WTC11 (cell line): ENCODE measurements at places on chromosomes 7 and 10.

DNA sequence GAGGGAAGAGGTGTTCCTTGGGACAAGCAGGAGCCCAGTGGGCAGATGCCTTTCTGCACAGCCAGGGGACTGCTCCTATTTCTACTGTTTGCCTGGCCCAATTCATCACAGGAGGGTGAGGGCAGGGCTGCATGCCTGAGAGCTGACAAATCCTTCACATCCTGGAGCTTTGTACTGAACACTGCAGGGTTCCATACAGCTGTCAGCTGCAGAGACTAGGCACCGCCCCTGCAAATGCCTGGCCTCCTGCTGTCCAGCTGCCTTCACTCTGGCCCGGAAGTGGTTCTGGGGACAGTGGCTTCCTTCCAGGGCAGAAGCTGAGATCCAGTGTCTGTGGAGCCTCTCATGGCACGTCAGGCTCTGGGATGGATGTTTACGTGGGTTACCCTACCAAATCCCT is 470.7 kb downstream of the DNAJB6 start:
- no peak for DNase-seq

DNA sequence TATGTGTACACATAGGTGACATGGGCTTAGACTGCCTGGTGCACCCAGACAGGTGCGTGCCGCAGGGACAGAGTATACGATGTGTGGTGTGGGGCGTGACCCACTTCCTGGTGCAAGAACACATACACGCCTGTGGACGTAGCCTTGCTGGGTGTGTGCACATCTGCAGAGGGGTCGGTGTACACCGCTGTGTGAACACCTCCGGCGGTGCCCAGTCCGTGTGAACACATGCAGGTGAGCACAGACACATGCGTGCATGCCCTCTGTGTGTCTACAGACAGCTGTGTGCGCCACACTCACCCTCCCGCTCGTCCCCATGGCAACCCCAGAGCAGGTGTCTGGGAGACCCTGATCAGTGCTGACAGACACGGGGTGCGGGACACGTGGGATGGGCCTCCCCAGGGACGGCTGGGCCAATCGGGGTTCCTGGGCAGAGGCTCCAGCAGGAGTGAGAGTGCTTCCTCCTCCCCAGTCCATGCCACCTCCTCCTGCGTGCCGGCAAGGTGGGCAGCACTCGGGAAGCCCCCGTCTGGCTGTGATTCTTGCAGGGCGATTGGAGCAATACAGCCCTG is 23.4 kb downstream of the ELFN1 start:
- DNase-seq, result peak; percentile 20

GRCh38 chr10:25177754-25178135 is 2.9 kb downstream of the GPR158 start:
- DNase-seq, result no peak

- DNase-seq, result no peak
Measured at GRCh38 chr10:27679369-27679912, 66.2 kb downstream of the MKX start.

DNA sequence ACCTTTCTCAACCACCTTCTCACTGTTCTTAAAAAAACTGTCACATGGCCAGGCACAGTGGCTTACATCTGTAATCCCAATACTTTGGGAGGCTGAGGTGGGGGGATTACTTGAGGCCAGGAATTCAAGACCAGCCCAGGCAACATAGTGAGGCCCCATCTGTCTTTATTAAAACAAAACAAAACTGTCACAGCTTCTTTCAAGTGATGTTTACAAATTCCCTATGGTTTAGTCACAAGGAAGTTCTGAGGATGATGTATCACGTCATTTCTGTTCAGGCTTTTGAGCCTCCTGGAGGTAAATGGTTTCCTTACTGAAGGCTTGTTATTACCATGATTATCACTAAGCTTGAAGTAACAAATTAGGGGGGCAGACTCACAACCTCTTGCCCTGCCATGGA is 186.2 kb downstream of the CFTR start:
- no peak for DNase-seq

DNA sequence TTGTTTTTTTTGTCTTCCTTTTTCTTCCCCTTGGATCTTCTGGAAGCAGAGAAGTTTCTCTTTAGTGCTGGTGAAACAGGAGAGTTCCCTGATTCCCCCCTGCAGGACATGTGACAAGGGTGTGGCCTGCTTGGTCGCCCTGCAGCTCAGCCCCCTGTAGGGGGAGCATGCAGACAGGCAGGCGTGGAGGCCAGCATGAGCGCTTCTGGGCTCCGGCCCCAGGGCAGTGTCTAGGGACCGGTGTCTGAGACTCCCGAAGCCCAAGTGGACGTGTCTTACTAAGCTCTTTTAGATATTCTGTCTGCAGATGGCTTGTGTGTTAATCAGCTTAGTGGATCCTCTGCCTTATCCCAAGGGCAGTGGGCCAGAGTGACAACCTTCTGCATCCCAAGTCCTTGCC is 26.1 kb downstream of the PRSS58 start:
- peak; percentile 77 for DNase-seq

DNA sequence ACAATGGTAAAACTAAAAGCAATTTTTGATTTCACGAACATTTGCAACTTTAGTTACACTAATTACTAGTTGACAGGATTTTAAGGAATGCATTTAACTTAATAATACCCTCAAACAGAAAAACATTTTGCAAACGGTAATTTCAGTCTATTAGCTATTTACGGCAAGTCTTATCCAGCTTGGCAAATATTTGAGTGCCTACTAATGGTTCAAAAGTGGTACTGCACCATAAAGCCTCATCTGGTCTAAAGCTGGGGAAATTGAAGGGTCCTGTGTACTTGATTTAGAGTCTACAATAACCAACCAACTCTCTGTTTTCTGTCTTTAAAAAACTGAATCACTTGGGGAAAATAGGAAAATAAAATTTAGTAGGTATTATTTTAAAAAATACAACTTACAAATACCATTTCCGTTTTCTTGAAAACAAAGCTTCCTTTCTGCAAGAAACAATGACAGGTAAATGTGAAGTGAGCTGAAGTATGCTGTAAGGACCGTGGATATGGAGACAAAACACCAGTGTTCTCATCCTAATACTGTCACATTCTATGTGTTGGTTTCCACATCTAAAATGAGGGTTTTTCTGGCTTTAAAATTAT is 142.3 kb downstream of the VPS50 start:
- DNase-seq, result no peak

DNA sequence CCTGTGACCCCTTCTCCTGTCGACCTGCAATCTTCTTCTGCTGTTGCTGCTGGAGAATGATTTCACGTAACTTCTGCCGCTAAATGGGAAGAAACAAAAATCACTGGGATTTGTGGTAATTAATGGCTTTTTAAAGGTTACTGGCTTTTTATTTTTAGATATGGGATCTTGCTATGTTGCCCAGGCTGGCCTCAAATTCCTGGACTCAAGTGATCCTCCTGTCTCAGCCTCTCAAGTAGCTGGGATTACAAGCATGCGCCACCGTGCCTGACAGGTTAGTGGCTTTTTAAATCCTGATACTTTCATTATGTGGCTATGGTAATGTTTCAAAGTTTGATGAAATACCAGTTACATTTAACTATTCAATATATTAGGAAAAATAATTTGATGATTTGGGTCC is 154.6 kb downstream of the GALNT11 start:
- DNase-seq, result no peak

- DNase-seq, result no peak
Measured at GRCh38 chr10:18906636-18907035, 142.0 kb upstream of the MALRD1 start.

DNA sequence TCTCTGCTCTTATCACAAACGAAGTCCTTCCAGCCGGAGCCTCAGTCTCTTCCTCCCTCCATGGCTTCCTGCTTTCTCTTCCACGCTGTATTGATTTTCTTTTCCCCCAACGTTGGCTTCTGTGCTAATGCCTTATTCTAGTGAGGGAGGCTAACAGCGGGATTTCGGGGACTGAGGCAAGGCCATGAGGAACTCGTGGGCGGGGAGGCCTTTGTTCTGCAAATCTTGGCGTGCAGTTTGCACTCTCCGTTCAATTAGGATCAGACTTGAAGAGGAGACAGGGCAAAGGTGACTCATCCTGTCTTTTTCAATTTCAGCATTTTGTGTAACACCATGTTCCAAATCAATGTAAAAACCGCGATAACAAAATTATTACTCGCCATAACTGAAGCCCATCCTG is 25.3 kb downstream of the EN2 start:
- no peak for DNase-seq

GRCh38 chr7:25758559-25758958 is 393.4 kb upstream of the NFE2L3 start:
- no peak for DNase-seq

DNA sequence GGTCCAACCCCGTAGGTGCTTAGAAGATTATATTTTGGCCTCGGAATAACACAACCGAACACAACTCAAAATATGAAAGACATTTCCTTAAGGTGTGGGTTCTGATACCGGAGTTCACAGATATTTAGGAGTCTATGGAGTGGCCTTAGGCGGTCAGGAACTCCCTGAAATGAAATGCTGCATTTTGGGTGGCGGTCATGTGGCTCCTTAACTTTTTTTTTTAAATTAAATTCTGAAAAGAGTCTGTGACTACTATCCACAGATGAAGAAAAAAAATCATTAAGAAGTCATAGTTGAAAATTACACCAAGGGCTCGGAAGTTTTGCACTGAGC is 290.9 kb upstream of the NFE2L3 start:
- DNase-seq, result no peak

DNA sequence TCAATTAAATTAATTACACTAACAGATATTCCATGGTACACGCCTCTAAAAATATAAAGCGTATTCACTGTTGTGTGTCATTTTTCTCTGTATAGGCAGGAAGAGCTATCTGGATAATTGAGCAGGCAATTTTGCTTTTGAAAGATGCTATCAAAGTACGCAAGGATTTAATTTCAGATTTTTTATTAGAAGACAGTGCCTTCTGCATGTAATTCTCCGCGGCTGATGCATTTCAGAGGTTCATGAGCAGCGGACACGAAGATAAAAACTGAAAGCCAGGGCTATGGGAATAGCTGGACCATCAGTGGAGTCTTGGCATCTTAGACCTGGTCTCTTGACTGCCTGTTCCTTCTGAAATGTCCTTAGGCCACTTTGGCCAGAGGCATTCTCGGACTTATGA is 35.7 kb upstream of the SDK1 start:
- no peak for DNase-seq

GRCh38 chr10:112700215-112700671 is 249.8 kb upstream of the TCF7L2 start:
- no peak for DNase-seq

GRCh38 chr7:114522081-114522480 is 107.5 kb downstream of the FOXP2 start:
- DNase-seq, result no peak

- DNase-seq, result peak; percentile 13
Measured at GRCh38 chr10:29737074-29737593, 102.4 kb upstream of the SVIL start.

- no peak for DNase-seq
Measured at GRCh38 chr7:90856351-90857070, 260.4 kb downstream of the CDK14 start.

DNA sequence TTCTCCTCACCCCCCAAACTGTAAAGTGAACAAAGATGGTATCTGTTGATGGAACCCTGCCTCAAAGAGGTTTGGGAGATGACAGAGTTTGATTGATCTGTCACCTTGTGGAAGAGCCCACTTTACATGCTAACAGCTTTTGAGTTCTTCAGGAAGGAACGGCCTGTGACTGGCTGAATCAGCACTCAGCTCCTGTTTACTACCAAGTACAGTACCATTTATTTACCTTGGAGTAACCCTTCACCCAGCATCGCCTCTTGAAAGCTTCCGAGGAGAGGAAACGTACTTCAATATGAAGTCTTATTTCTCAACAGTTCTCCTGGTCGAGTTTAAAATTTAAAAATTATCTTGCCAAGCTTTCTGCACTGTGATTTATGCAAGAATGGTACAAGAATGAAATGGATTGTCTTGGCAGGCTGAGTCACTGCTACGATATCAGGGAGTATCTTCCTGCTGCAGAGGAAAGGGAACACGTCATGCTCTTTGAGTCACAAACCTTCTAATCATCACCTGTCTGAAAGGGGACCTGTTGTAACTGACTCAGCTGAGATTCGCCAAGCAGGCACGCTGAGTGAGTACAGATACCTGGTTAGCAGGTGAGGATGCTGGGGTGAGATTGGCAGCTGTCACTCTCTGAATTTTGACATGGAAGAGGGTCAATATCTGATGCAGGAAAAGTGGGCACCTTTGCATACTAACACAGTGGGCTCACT is 30.1 kb downstream of the KLF6 start:
- no peak for DNase-seq

GRCh38 chr10:48324580-48324979 is 18.1 kb downstream of the MAPK8 start:
- no peak for DNase-seq

- no peak for DNase-seq
Measured at GRCh38 chr7:94286111-94286510, 108.6 kb upstream of the COL1A2 start.

DNA sequence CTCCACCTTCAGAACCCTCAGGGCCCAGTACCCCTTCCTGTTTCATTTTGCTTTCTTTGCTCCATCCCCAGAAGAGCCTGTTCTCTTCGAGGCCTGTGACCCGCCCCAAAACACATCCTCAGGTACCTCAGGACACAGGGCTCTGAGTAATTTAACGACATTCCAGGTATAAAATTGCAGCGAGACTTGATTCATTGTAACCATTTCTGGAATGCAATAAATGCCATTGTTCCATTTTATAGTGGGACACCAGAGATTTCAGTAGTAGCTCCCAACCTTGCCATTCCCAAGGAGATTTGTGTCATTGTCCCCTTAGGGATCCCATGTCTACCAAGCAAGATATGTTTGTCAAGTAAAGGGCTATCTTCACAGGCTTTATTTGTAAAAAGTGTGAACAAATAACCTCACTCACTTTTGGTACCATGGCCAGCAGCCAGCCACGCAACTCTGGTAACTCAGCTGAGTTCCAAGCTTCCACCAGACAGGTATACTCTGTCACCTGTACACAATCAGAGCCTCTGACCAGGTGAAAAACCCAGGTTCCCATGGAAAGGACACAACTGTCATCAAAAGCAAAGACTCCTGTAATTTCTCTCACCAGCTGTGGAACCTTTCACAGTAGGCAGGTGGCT is 441.3 kb downstream of the PLXNA4 start:
- DNase-seq, result no peak

GRCh38 chr7:139660317-139661042 is 117.3 kb downstream of the HIPK2 start:
- no peak for DNase-seq

- DNase-seq, result no peak
Measured at GRCh38 chr10:34374356-34375045, 440.6 kb downstream of the PARD3 start.

GRCh38 chr10:75024971-75025523 is 86.4 kb upstream of the SAMD8 start:
- DNase-seq, result no peak

DNA sequence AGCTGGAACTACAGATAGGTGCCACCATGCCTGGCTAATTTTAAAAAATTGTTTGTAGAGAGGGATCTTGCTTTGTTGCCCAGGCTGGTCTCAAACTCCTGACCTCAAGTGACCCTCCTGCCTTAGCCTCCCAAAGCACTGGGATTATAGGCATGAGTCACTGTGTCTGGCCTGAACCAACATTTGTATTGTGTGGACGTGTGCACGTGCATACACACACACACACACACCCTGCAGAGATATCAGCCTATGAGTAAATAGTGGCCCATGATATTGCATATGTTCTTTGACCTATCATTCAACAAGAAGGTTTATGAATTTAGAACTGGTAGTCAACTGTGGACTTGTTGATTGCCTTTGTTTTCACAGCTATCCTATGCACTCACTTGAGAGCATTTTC is 161.6 kb downstream of the BAMBI start:
- DNase-seq, result no peak
